ENCODE measurements at places on chromosomes 1 and 21. TPM values are rescaled to one million over a fixed set of nuclear protein-coding genes. Genes with fewer than 3 reads are reported as not detected.

DNA sequence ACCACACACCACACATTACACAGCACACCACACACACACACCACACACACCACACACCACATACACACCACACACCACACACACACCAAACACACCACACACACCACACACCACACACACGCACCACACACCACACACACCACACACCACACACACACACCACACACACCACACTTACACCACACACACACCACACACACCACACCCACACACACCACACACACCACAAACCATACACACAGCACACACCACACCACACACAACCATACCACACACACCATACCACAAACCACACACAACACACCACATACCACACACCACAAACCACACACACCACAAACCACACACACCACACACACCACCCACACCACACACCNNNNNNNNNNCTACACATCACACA, 40.9 kb upstream of the SIK1 start:
- DNase-seq = peak; percentile 23

- DNase-seq = no peak
Observed at GRCh38 chr21:36575306-36575705, 95.4 kb upstream of the CLDN14 start.

DNA sequence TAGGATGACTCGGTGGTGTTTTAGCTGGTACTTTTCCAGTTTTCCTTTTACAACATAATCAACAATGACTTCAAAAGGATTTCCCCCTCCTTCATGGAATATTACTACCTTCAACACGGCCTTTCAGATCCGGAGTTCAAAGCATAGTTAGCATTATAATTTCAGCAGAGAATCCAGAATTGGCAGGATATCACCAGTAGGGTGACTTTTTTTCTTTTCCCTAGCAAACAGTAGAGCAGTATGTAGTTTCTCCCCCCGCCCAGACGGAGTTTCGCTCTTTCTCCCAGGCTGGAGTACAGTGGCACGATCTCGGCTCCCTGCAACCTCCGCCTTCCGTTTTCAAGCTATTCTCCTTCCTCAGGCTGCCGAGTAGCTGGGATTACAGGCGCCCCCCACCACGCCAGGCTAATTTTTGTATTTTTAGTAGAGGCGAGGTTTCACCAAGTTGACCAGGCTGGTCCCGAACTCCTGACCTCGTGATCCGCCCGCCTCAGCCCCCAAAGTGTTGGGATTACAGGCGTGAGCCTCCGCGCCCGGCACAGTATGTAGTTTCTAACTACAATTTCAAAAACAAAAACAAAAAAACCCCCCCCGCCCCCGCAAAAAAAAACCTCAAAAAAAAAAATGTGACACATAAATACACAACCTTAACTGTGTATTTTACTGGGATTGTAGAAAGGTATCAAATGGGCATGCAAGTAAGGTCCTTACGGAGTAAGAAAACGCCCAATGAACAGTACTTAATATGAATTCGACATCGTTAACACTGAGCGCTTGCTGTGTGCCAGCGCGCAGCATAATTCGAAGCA, 1.5 kb upstream of the COX20 start:
- DNase-seq = peak; percentile 66

DNA sequence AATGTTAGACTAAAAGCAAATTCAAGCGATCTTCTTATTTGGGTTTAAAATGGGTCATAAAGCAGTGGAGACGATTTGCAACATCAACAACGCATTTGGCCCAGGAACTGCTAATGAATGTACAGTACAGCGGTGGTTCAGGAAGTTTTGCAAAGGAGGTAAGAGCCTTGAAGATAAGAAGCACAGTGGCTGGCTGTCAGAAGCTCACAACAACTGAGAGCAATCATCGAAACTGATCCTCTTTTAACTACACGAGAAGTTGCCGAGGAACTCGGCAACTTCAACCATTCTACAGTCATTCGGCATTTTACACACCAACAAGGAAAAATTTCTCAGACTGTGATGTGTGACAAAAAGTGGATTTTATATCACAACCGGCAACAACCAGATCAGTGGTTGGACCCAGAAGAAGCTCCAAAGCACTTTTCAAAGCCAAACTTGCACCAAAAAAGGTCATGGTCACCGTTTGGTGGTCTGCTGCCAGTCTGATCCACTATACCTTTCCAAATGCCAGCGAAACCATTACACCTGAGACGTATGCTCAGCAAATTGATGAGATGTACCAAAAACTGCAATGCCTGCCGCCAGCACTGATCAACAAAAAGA, 47.9 kb downstream of the ASH1L start:
- no peak for DNase-seq

DNA sequence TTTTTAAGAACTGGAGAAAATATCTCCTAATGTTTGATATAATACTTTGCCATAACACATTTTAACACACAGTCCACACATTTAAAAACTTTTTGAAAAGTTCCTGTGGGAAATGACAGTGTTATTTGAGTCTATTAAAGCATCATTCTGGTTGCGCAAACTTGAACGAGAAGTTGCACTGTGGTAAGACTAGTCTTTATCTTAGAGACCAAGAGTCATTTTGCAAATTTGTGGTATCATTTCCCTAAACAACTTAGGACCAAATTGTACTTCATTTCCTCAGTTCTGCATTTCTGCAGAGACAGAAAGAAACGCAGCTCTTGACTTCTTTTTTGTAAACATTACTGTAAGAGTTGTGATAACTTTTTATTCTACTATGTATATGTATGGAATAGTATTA, at the start of gene RGS18:
Gene RGS18, plus strand, starts transcription at position 282 of the 400 bp plus-strand sequence. CDS start 176 bp downstream, outside the sequence.
- DNase-seq = no peak

DNA sequence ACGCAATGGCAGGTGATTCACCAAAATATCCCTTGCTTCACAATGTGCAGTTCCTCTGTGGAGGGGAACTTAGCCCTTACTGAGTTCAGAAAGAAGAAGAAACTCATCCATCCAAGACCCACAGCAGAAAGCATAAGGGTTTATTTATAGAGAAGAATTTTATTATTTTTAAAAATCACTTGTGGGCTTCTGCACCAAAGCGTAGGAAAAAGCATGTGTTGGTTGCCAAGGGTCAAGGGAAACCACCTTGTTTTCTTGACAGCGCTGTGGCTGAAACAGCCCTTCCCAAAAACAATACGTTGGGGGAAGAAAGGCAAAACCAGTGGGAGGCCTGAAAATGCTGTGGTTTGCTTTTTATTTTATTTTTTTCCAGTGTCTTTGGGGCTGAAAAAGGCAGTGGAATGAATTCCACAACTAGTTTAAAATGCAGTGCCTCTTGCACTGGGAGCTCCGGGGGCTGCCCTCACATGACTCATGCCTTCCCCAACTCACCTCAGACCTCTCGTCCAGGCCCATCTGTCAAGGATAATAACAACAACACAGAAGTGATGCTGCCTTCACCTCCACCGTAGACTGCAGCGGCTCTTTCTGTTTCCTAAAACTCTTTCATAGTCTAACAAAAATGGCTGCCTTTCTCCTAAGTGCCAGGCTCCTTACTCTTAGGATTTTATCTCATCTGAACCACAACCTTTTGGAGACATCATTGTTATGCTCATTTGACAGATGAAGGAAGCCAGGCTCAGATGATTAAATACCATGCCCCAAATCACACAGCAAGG, 224.2 kb upstream of the JUN start:
- no peak for DNase-seq

DNA sequence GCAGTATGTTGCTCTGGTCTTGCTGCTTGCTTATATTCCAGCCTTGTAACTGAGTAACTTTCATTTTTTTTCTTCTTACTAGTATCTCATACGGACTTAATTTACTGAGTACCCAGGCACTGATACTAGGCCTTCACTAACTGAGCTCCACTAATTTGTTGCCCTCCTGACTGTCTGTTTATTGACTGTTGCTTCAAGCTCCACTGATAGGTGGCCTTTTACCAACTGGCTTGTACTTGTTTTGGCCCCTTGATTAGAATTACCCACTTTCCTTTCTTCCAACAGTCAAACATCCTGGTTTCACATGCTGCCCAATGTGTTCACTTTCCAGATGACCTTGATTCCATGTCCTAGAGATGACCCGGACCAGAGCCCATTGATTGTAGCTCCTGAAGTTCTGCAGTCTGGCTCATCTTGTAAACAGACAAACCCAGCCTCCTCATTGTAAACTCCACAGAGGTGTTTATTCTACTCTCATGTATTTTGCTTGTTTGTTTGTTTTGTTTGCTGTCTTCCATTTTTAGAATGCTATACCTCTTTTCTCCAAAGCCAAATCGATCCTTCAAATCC, 27.7 kb downstream of the RGS1 start:
- no peak for DNase-seq

DNA sequence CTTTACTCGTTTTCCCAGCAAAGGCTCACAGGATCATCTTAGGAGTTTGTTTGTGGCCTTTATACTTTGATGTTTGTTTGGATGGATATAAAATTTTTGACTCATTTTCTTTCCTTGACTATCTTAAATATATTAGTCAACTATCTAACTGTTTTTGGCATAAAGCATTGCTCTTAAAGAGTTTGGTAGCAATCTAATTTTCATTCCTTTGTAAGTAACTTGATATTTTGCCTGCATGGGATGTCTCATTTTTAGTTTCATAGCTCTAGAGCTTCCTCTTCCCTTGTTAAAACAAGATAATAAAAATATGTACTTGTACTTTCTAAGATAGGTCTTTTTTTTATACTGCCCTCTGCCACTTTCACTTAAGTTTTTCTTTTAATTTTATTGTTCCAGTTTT, 161.9 kb downstream of the MAGI3 start:
- DNase-seq = no peak

DNA sequence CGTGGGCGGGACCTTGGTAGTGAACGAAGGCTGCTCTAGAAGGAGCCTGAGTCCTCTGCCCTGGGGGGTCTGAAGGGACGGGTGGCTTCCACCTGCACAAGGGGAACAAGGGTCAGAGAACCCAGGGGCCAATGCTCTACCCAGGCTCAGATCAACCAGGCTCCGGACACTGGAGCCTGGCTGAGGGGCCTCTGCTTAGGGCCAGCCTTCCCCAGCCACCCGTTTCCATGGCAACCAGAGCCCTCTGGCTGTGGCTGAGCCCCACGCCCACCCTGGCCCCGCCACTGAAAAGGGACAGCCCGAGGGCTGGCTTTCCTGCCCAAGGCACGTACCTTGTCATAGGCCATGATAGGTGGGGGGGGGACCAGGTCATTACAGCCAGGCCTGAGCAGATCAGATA, 724.6 kb downstream of the PTPRU start:
- DNase-seq = peak; percentile 37

- DNase-seq = no peak
Observed at GRCh38 chr1:19628879-19629278, 15.2 kb upstream of the NBL1 start.

GRCh38 chr1:239274242-239274830, 112.0 kb upstream of the CHRM3 start:
- no peak for DNase-seq

The RIMS3 gene
- total RNA-seq = 0.62 TPM

The URB1 gene
- 21.9 TPM for total RNA-seq

The LCE1E gene
- not detected for total RNA-seq

The AKR1A1 gene
- total RNA-seq = 137 TPM

The ARHGEF16 gene
- total RNA-seq = not detected

The UTP25 gene
- 8.5 TPM for total RNA-seq

The PRMT6 gene
- total RNA-seq = 18.0 TPM

The EFNA1 gene
- not detected for total RNA-seq

The FMN2 gene
- not detected for total RNA-seq

The NTMT2 gene
- not detected for total RNA-seq

All from natural killer cell treated with Interleukin-12 subunit alpha and Interleukin-12 subunit beta and Interleukin-15 and Interleukin-18, amount 100 ng/mL, for 72 hours (primary cell).